ENCODE measurements at places on chromosomes 16 and 17.

DNA sequence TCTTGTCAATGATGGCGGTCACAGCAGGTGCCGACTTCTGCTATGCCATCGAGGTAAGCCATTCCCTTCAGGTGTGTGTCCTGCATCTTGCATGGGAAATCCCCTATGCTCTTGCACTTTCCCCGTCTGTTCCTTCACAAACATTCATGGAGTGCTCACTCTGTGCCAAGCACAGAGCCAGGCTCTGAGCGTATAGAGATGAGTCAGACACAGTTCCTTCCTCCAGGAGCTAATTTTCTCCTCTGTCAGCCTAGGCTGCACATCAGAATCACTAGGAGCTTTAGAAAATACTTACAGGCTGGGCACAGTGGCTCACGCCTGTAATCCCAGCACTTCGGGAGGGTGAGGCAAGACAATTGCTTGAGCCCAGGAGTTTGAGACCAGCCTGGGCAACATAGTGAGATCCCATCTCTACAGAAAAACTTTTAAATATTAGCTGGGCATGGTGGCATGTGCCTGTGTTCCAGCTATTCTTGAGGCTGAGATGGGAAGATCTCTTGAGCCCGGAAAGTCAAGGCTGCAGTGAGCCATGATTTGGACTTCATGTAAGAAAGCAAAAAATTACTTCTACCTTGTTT is 14.1 kb downstream of the PRMT7 start:
- no peak for DNase-seq

DNA sequence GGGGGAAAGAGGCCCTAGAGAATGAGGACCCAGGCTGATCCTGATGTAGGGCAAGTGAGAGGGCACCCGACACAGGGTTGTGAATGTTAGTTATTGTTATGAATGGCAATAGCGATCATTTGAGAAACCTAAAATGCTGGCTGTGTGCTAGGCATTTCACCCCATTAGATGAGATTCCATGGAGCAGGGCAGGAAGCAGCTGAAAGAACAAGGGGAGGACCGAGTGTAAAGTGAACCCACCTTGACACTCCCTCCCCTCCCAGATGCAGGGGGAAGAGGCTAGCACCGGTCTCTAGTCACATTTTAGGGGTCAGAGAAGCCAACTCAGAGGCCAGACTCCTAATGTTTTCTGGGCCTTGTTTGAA is 553 bp upstream of the CORO6 start:
- DNase-seq, result no peak

DNA sequence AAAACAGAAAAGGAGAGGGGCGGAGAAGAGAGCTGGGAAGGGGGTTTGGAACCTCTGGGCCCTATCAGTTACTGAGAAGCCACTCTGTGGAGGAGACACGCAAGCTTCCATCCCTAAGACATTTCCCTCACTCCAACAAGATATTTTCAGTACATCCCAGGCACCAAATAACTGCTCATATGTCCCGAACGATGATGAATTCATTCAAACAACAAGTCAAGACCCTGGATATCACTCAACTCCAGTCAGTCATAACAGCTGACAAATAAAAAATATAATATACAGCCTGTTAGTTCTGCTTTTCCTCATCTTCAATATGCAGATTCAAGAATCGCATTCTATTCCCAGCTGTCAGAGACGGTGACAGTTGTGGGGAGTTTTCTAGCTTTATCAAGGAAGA is 104.0 kb upstream of the ZFHX3 start:
- DNase-seq, result no peak

- no peak for DNase-seq
These were observed 1.3 kb downstream of the ZNF652 start for GRCh38 chr17:49360796-49361128.

DNA sequence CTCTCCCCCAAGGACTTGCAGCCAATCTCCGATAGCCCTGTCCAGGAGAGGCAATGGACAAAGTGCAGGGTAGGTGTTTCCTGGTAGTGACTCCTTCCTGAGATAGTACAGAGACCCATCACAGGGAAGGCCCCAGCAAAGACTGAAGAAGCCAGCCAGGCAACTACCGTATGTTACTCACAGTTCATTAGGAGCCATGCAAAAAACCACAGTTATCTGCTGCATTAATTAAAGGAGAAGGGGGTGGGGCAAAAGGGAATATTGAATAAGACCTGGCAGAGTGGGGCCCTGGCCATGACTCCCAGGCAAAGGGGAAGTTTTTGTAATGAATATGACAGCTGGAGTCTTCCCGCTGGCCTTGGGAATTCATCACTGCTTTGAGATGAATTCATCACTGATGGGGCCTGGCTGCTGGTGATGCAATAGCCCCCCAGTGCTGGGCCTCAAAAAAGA is 2.5 kb upstream of the SLC13A2 start:
- no peak for DNase-seq

- DNase-seq, result no peak
These were observed 30.8 kb downstream of the AXIN2 start for GRCh38 chr17:65530523-65531255.

DNA sequence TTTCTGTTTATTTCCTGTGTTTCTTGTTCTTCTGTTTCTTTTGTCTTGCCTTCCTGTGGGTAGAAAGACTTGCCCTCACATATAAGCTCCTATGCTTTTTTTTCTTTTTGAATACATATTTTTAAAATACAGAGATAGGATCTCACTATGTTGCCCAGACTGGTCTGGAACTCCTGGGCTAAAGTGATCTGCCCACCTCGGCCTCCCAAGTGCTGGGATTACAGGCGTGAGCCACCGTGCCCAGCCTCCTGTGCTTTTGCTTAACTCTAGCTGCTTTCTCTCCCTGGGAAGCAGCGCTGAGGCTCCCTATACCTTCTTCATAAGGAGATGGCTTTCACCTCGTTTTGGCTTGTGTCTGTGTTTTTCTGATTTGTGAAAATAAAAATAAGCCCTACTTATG is 93.4 kb upstream of the FA2H start:
- DNase-seq, result no peak

DNA sequence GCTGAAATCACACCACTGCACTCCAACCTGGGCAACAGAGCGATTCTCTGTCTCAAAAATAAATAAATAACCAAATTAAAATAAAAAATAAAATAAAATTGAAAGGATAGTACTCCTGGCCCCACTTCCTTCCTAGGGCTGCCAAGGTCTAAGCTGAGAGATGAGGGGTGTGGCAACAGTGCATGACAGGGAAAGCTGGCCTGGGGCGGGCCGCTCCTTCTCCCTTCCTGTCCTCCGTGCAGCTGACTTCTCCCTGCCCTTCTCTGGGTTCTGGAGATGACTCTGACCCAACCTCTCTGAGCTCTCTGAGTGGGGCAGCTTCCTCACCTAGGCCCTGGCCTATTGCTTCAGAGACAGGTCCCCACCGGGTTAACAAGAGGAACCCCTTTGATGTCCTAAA is 8.7 kb upstream of the SLC25A39 start:
- DNase-seq, result no peak

GRCh38 chr17:72901083-72901482 is 191.4 kb downstream of the SLC39A11 start:
- DNase-seq, result no peak

- no peak for DNase-seq
These were observed 2.9 kb downstream of the ABCA3 start for GRCh38 chr16:2337431-2338296.

- DNase-seq, result no peak
These were observed 18.4 kb downstream of the G6PC1 start for GRCh38 chr17:42918902-42919521.

DNA sequence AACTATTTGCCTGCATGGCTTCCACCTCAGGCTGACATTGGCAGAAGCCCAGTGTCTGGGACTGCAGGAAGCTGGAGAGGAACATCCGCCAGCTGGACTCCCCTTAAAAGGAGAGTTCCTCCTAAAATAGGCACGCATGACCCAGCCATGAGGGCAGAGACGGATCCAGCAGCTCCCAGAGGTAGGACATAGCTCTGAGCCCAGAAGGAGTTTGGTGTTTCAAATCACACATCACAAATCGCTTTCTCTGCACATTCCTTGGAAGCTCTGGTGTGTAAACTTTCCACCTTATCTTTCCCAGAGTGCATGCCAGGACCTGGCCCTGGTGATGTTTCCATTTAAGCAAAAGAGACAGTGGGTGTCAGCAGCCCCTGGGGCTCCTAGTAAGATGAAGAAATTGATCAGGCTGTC is 231.1 kb upstream of the CDH5 start:
- DNase-seq, result no peak

DNA sequence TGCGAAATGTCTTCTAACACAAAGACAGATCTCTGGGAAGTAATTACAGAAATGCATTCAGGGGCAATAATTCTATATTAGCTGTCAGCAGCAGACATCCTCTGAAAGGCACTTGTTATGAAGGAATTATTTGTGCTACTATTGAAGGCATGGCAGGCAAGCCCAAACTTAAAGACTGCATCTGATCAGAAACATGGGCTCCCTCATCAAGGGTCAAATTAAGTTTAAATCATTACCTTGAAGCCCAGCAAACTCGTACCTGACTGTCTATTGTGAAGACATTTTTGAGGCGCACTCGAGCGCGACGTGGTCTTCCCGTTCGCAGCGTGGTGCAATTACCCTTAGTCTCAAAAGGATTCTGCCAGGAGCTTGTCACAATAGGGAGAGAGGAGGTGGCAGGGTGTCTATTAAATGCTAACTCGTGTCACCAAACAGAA is 110.6 kb downstream of the ZNF423 start:
- no peak for DNase-seq

DNA sequence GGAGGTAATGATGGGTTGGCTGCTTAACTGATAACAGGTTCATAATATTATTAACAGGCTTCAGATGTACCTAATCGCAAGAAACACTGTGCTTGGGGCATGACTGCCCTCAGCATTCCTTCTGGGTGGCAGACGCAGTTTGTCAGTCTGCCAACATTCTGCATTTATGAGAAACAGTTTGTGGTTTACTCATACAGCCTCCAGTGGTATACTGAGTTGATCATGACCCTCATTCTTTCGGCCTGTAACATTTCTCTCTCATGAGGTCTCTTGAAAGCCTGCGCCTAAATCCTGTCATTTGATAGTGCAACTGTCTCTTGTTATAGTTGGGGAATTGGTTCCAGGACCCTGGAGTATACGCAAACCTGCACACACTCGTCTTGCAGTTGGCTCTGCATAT is 4.9 kb upstream of the RUSF1 start:
- no peak for DNase-seq

GRCh38 chr17:47220531-47220999 is 11.4 kb downstream of the MYL4 start:
- no peak for DNase-seq

- DNase-seq, result no peak
These were observed 110.6 kb downstream of the ZFHX3 start for GRCh38 chr16:72937360-72937759.

- DNase-seq, result no peak
These were observed 56.8 kb downstream of the HLF start for GRCh38 chr17:55321427-55322060.

- no peak for DNase-seq
These were observed 20.2 kb upstream of the RBFOX3 start for GRCh38 chr17:79630821-79631639.

- no peak for DNase-seq
These were observed 3.2 kb downstream of the HBM start for GRCh38 chr16:169014-169413.

DNA sequence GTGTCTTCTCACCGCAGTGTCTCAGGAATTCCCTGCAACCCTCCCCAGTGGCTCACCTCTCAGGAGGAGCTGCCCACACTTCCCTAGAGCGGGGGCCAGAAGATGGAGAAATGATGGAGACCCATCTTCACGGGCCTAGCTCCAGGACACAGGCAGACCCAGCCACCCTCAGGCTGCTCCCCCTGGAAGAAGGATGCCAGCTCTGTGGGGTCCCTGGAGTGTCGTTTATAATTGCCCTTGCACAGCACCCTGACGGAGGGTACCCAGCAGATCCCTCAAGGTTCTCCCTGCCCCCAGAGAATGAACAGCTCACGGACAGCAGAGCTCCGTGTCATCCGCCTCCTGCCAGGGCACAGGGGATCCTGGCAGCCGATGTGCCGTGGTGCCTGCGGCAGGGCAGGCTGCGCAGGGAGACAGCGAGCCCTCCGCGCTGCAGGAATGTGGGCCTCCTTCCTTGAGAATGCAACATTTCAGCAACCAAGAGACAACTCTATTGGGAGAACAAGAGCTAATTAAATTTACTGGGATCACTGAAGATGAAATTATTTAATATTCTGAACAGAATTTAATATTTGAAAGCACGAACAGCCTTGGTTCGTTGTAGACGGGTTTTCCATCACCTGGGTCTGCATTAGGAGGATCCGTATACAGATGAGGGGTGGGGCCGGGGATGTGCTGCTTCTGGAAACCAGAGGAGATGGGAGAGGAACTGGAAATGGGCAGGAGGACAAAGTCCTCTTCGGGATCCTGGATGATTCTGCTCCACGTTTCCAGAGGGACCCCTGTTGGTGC is 21.0 kb upstream of the RBFOX3 start:
- DNase-seq, result no peak

GRCh38 chr16:160691-161190 is 5.0 kb upstream of the HBM start:
- DNase-seq, result no peak

GRCh38 chr17:1588821-1589585 is 26.4 kb upstream of the PITPNA start:
- DNase-seq, result no peak

DNA sequence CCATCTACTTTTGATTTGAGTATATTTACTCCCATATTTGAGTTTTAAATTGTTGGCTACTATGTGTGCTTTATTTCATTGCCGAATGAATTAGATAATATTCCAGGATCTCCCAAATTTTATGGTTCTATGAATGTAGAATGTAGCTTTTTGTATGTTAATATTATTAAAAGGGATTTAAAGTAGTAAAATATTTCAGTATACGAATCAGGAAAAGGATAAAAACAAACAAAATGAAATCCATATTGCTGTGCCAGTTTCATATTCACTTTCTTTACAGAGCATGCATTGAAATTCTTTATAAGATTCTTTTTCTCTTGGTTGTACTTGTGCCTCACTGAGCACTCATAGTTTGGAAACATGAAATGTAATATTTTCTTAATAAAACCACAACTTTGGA is 155.1 kb downstream of the CHD9 start:
- no peak for DNase-seq

- DNase-seq, result no peak
These were observed 195.5 kb downstream of the COPRS start for GRCh38 chr17:31663576-31663975.

GRCh38 chr16:54242199-54242598 is 44.4 kb downstream of the IRX3 start:
- DNase-seq, result no peak

- DNase-seq, result no peak
These were observed 24.3 kb downstream of the G6PC1 start for GRCh38 chr17:42924891-42925290.

DNA sequence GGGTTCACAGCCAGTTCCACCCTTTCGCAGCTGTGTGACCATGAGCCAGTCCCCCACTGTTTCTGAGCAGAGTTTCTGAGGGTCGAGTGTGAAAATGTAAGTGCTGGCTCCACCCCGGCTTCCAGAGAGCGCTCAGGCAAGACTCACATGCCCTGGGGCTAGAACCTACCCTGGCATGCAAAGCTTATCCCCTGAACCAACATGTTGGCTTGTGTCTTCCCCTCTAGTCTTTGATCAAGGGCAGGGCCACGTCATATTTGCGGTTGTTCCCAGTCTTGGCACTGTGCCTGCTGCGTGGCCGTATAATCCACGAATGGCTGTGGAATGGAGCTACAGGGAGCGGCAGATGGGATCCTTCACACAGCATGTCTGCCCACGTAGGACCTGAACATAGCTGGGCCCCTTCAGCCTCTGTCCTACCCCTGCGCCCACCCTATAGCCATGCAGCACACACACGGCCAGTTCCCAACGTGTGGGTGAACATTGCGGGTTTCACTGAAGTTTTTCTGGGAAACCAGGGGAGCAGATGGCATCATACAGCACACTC is 84.8 kb downstream of the MRM1 start:
- no peak for DNase-seq
